Liver (tissue), 10 donors: ENCODE measurements at places on chromosomes 7 and 10. TPM values are rescaled to one million over a fixed set of nuclear protein-coding genes. Genes with fewer than 3 reads are reported as not detected.

The C10orf62 gene
- total RNA-seq = 3.0 TPM

The MSS51 gene
- 1.4 TPM for total RNA-seq

The PTER gene
- 15.7 TPM for total RNA-seq

The SPDYE2 gene
- not detected for total RNA-seq

The RTKN2 gene
- total RNA-seq = 0.17 TPM

The INHBA gene
- 0.23 TPM for total RNA-seq

The GIMAP8 gene
- 9.4 TPM for total RNA-seq

The HYAL4 gene
- total RNA-seq = not detected

The CYCS gene
- total RNA-seq = 23.1 TPM

The SOSTDC1 gene
- total RNA-seq = not detected

The IFIT2 gene
- total RNA-seq = 4.8 TPM

The PTPRZ1 gene
- total RNA-seq = 0.09 TPM

The UNCX gene
- total RNA-seq = not detected

The TMEM184A gene
- 1.6 TPM for total RNA-seq

The ZP3 gene
- 0.25 TPM for total RNA-seq

The TAF3 gene
- 1.9 TPM for total RNA-seq

The NXPH1 gene
- not detected for total RNA-seq

The ZCWPW1 gene
- total RNA-seq = 1.4 TPM

The PAX4 gene
- total RNA-seq = not detected

The CYP17A1 gene
- not detected for total RNA-seq
